ENCODE measurements at places on chromosomes 4 and X.
A peak's percentile ranks its signal among the peaks of the same experiment; 100 is the strongest.

DNA sequence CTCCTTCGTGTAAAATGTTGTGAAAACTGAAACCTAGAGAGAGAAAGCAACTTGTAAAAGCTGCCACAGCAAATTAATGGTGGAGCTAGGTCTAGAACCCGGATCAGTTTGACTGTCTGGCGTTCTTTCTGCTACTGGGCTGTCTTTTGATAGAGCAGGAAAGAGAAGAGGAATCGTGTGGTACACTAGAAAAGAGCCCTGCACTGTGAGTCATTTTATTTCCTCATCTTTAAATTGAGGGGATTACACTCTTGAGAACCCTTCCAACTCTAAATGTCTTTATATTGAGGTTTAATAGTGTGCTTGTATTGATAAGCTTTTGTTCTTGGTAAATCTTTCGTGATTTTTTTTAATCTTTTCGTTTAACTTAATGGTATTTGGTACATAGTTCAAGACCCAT, 4.3 kb downstream of the WDR44 start:
- DNase-seq = no peak

- no peak for DNase-seq
Observed at GRCh38 chrX:7983581-7983980, 56.4 kb upstream of the PNPLA4 start.

GRCh38 chr4:18961879-18962278, 940.3 kb upstream of the LCORL start:
- no peak for DNase-seq

DNA sequence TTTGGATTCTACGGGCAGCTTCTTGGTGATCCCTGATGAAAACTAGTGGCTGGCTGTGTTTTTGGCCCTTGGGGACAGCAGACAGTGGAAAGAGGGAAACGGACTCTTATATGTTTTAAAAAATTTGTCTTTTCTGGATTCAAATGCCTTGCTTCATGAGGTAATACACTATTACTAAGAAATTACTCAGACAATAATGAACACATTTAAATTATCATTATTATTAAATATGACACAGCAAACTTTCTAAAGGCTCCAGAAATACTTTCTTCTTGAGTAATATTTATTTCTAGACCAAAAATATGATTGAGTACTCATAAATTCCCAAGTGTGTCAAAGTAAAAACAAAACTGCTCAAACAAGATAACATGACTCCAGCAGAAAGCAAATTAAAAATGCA, 520.7 kb upstream of the AADAT start:
- DNase-seq = peak; percentile 53

DNA sequence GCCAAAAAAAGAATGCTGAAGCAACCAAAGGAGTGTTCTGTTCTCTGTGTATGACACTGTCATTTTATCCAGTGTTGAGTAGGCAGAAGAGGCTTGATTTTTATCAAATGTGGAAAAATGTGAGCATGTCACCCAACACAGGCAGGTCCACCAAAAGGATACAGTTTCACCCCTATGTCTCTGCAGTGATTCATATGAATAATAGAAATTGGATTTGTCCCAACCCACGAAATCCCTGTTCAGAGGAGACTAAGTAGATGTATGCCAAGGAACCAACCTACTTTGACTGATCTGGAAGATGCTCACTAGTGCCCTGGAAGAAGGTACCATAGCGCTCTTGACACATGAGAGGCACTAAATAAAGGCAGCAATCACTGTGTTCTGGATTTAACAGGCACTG, 72.5 kb downstream of the FGF13 start:
- peak; percentile 8 for DNase-seq

DNA sequence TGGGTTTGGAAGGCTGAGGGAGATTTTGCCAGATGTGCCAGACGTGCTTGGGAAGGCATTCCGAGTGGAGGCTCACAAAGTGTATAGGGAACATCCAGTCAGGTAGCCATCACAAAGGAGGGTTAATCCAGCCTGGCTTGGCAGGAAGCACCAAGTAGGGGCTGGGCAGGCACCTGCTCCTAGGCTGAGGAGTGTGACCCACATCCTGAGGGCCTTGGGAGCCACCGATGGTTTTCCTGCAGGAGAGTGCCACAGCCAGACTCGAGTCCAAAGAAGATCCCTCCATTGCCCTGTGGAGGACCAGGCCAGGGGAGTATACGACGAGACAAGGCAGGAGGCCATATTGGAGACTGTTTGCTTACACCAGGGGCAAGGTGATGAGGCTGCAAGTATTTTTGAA, 47.2 kb downstream of the PNMA5 start:
- no peak for DNase-seq

DNA sequence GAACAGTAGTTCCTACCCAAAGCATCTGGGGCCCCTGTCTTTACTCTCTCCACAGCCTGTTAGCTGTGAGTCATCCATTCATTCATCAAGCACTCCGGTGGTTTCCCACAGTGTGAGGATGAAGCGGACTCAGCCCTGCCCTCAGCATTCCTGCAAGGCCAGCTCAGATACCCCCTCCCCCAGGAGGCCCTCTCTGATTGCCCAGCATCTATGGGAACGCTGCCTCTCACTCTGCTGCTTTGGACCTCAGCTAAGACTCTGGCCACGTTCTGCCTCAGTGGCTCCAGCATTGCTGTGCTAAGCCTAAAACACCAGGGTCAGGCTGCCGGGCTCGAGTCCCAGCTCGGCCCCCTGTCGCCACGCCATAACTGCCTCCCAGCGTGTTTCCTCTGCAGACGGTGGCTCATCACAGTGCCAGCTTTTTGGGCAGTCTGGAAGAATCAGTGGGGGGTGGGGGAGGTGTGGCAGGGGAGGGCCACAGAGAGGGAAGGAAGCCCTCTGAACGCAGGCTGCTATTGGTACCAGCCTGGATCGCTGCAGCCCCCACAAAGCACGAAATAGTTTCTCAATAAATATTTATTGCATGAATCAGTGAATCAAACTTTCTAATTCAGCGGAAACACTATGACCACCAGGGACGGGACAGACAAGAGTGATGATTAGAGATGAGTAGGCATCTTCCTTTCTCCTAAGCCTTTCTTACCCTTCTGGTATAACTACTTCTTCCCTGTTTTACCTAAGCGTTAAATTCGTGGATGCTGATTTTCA, 74.4 kb downstream of the SORCS2 start:
- peak; percentile 96 for DNase-seq

- DNase-seq = peak; percentile 35
Observed at GRCh38 chrX:14010566-14010965, 19.1 kb downstream of the GEMIN8 start.

- no peak for DNase-seq
Observed at GRCh38 chr4:39947417-39947816, 30.3 kb downstream of the PDS5A start.

- no peak for DNase-seq
Observed at GRCh38 chr4:169906104-169906503, 120.1 kb downstream of the MFAP3L start.

DNA sequence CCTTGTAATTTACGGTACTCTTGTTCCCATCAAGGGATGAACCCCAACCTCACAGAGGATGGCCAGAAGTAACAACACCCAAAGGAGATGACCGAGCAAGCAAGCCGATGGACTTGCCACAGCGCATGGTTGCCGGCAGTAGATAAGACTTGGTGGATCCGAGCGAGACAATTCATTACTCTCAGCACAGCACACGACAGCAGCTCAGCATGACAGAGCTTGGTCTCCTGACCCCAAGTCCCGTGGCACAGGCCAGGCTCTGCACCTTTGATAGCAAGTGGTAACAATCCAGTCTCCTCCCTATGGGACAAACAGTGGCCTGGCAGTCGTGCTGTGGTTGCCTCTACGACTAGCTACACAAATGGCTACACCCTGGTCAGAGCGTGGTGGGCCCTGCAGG, 26.3 kb downstream of the RWDD4 start:
- DNase-seq = no peak

- peak; percentile 7 for DNase-seq
Observed at GRCh38 chr4:5839751-5840674, 52.9 kb downstream of the CRMP1 start.

GRCh38 chrX:143081231-143081630, 55.5 kb downstream of the SPANXN4 start:
- DNase-seq = no peak

GRCh38 chrX:46743046-46743445, 15.9 kb downstream of the SLC9A7 start:
- DNase-seq = no peak

- peak; percentile 87 for DNase-seq
Observed at GRCh38 chr4:153432965-153433753, 33.0 kb upstream of the TMEM131L start.

DNA sequence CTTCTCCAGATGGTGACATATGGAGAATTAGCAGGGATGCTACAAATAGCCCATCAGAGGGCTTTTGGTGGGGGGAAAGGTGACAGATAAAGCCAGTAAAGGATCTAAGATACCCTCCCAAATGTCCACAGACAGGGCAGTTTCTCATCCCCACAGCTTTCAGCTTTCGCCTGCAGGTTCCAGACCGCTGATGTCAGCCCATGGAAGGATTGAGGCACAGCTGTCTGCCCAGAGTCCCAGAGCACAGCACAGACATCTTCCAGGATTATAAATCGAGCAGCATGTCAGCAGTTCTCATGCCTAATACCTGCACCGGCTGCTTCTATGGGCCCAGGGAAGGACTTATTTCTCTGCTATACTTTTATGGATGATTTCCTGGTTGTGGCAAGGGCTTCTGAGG, 96.7 kb upstream of the MXRA5 start:
- DNase-seq = no peak
